Mucosa of gallbladder (tissue), 1 donor: ENCODE measurements at places on chromosomes 6 and 20. TPM values are rescaled to one million over a fixed set of nuclear protein-coding genes. Genes with fewer than 3 reads are reported as not detected.

NRSN1 gene
- total RNA-seq: 0.12 TPM

HACE1 gene
- total RNA-seq: 9.5 TPM

SUMO4 gene
- total RNA-seq: 1.3 TPM

MYL9 gene
- 1,833 TPM for total RNA-seq

COMMD7 gene
- total RNA-seq: 43.8 TPM

ZBTB12 gene
- 11.8 TPM for total RNA-seq

NCOA5 gene
- 27.0 TPM for total RNA-seq

CLDN20 gene
- total RNA-seq: 0.23 TPM

TRIM40 gene
- total RNA-seq: not detected

KCNG1 gene
- 9.9 TPM for total RNA-seq

TGM3 gene
- 1.4 TPM for total RNA-seq

BNIP5 gene
- 7.4 TPM for total RNA-seq

SLC13A3 gene
- total RNA-seq: 1.5 TPM

EYA2 gene
- 2.1 TPM for total RNA-seq

MMS22L gene
- 4.5 TPM for total RNA-seq

DSTN gene
- total RNA-seq: 738 TPM

KIAA1755 gene
- total RNA-seq: 7.1 TPM

ZNF334 gene
- 7.7 TPM for total RNA-seq

F13A1 gene
- 55.1 TPM for total RNA-seq
